ENCODE measurements at places on chromosomes 1 and 21.
A peak's percentile ranks its signal among the peaks of the same experiment; 100 is the strongest.

- no peak for DNase-seq
Measured at GRCh38 chr1:101632548-101633272, 364.0 kb downstream of the OLFM3 start.

DNA sequence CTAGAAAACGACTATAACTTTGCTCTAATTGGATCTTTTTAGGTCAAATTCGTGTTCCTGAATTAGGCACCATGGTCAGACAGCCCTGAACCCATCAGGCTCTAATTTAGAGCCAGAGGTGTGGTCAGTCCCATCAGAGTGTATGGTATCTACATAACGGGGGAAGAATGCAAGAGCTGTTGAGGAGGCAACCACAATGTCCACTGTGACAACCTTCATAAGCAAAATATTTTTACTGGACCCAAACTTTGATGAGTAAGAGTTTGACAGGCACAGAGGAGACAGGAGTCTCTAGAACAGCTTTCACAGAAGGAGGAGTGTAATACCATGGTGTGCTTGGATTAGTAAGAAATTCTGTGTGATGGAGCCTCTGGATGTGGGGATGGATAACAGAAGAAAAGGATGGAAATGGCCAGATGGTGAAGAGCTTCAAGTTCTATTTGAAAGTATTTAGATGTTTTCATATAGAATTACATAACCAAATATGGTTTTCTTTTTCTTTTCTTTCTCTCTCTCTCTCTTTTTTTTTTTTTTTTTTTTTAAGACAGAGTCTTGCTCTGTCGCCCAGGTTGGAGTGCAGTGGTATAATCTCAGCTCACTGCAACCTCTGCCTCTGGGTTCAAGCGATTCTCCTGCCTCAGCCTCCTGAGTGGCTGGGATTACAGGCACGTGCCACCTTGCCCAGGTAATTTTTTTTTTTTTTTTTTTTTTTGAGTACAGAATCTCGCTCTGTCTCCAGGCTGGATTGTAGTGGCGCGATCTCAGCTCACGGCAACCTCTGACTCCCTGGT is 24.9 kb downstream of the UBE2U start:
- no peak for DNase-seq

GRCh38 chr1:174995916-174996315 is 3.8 kb upstream of the CACYBP start:
- no peak for DNase-seq

DNA sequence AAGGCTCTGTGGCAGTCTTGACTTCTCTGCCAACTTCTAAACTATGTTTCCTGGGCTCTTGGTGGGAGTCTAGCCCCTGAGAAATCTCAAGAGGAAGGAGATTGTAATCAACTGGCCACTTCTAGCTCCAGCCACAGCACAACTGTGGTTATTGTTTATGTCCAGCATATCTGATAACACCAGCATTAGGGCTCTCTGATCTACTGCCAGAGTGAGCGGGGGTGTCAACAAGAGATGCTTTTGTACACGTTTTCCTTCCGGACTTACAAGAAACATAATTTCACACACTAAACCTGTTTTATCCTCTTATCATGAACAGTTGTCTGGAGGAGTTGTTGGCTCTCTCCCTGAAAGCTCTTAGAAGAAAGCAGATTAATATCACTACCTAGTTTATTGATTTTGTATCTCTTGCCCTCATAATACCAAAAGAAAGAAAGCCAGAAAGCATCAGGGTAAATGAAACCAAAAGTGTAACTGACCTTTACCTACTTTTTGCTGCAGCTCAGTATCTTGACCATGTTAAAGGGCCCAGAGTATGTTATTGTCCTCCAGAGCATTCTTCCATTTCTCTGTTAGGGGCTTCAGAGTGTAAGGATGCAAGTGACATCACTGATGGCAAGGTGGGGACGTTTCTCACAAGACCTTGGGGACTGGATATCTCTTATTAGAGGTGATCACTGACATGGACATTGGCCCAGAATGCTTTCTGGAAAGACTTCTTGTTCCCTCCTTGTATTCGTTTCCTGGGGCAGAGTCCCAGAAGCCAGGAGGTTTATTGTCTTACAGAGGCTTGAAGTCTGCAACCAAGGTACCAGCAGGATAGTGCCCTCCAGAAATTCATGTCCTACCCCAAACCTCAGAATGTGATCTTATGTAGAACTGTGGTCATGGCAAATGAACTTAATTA is 9.6 kb upstream of the SH2D1B start:
- DNase-seq: peak; percentile 30

- DNase-seq: no peak
Measured at GRCh38 chr1:90919900-90920299, 101.9 kb downstream of the ZNF644 start.

DNA sequence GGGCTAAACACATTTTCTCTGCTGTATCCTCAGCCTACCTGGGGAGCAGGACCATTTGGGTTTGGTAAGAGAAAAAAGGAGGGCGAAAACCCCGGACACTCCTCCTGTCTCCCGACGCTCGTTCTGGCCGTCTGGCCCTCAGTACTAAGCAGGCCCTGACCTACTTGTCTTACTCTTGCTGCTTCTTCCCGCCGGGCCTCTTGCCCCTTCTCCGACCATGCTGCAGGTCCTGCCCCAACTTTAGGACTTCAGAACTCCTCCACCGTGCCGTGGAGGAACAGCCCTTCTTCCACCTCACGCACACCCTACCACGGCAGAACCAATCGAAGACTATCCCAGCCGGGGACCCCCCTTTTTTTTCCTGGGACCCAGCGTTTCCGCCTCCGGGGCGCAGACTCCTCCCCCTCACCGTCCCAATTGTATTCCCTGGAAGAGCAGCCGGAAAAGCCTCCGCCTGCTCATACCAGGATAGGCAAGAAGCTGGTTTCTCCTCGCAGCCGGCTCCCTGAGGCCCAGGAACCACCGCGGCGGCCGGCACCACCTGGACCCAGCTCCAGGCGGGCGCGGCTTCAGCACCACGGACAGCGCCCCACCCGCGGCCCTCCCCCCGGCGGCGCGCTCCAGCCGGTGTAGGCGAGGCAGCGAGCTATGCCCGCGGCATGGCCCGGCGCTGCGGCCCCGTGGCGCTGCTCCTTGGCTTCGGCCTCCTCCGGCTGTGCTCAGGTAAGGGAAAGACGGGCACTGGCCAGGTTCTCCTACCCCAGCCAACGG is at the start of gene CHRNB2:
Gene CHRNB2, plus strand, starts transcription at position 393 of the 771 bp plus-strand sequence. Its CDS starts 267 bp downstream, at position 660.
- peak; percentile 90 for DNase-seq

- no peak for DNase-seq
Measured at GRCh38 chr1:201326710-201327109, 43.4 kb downstream of the PKP1 start.

- DNase-seq: peak; percentile 75
Measured at GRCh38 chr1:26285366-26286063, 5.6 kb downstream of the SH3BGRL3 start.

DNA sequence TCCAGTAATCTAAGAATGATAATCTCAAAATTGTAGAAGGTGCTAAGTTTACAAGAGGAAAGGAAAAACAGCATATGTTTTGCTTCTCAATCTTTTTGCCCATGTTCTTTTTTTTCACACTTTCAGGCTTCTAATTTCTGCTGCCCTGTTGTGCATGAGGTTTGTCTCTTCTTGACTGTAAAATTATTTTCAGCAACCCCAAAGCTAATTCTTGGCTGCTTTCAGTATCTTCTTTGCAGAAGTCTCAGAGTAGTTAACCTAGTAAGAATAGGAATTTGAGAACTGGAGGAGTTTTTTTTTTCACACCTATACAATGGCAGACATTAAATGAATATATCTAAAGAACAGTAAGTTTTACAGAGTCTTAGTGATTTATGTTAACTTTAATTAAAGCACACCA is 26.4 kb downstream of the DENND2D start:
- DNase-seq: no peak

DNA sequence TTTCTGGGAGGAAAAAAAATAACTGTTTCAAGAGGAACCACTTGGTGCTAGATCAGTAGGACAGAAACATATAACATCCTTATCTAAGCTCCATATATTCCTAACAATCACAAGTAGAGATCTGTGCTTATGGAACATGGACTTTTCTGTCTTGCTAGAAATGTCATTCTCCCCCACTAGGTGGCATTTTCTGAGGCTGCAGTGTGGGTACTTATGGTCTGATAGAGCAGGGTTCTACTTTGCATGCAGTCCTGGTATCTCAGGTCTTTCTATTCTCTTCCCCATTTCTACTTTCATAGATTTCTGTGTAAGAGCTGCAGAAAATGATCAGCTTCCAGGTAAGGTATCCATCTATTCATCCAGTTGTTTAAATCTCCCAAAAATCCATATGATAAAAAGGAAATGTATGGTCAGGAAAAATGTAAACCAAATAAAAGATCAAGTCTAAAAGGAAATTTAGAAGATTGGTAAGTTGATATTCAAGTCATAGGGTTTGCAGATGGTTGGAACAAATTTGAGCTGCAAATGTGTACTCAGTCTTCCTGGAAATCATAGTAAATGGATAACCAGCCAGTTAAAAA is 1.5 kb downstream of the ZNF684 start:
- peak; percentile 78 for DNase-seq

DNA sequence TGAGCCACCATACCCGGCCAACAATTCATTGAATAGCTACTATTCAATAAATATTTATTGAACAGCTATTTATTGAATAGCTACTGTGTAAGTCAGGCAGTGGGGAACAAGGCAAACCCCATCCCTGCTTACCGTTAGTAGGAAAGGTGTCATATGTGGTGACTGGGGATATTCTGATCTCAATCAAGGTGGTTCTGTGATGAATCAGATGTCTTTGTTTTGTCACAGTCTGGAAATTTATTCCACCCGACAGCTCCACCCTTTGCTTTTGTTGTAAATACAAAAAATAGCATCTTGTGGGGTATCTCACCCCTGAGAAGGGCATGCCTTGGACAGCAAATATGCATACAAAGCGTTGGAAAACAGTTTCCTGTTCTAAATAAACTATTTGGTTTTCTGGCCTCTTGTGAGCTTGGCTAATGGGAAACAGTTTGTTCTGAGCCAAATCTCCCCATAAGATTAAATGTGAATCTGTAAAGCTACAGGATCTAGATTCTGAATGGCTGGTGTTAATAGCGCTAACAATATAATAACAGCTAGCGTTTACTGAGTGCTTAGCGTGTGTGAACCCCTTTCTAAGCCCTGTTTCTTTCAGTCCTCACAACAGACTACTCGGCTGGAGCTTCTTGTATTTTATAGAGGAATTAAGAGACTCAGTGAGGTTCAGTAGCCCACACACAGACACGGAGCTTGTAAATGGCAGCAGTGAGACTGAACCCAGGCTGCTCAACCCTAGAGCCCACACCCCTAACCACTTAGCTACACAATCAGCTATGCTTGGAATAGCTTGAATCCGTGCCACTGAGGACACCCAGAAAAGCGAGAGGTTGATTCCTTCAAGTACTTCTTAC is 5.5 kb downstream of the PDPN start:
- no peak for DNase-seq

DNA sequence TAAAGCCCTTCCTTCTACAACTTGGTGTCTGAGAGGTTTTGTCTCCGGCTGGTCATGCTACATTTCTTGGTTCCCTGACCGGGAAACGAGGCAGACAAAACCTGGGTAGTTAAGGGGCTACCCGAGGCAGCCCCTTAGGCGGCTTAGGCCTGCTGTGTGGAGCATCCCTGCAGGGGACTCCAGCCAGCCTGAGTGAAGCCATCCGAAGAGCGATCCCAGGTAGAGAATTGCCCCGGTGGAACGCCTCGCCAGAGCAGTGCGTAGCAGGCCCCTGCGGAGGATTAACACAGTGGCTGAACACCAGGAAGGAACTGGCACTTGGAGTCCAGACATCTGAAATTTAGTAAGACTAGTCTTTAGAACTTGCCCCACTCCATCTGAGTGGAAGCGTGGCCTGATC is 21.2 kb upstream of the MYOCOS start:
- DNase-seq: no peak

DNA sequence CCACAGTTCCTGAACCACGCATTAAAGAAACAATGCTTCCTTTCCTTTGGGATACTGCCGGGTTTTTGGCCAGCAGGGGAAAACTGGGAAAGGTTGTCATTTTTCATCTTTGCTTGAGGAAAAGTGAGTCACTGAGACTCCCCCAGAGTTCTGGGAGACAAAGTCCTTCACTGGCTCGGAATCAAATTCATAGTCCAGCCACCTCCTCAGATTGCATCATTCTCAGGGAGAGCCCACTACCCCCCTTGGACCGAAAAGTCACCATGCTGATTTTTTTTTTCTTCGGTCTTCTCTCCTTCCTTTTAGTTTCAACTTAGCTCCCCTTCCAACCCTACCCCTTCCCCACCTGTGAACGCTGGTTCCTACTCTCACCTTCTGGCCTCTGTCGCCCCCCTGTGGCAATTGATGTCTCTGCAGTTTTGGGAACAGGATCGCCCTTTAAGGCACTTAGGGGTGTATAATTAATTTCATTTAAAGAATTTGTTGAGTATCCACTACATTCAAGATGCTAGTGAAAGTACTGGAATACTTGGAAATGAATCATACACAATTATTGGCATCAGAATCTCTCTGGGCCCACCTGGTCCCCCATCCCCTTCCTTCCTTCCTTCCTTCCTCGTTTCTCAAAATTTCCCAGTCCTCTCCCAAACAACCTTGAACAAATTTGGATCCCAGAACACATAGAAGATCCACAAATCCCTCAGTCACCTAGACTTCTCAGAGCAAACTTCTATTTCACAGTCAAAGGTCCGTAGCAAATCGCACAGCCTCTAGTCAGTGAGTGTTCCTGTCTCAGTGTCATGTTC is 6.9 kb downstream of the ACKR1 start:
- DNase-seq: peak; percentile 81

- no peak for DNase-seq
Measured at GRCh38 chr21:46604975-46605766, at the start of gene S100B. S100B (minus strand) TSS chr21:46605082; CDS start chr21:46602415, 2,667 bp downstream.

All from NCI-H82 (cell line).